Spleen (tissue), 13 donors: ENCODE measurements at places on chromosomes 6 and 20.

GRCh38 chr6:39884696-39885095 is 49.6 kb downstream of the MOCS1 start:
- DNase-seq = no peak

- peak; percentile 71 for DNase-seq
These were observed 6.2 kb downstream of the CST11 start for GRCh38 chr20:23446505-23446904.

DNA sequence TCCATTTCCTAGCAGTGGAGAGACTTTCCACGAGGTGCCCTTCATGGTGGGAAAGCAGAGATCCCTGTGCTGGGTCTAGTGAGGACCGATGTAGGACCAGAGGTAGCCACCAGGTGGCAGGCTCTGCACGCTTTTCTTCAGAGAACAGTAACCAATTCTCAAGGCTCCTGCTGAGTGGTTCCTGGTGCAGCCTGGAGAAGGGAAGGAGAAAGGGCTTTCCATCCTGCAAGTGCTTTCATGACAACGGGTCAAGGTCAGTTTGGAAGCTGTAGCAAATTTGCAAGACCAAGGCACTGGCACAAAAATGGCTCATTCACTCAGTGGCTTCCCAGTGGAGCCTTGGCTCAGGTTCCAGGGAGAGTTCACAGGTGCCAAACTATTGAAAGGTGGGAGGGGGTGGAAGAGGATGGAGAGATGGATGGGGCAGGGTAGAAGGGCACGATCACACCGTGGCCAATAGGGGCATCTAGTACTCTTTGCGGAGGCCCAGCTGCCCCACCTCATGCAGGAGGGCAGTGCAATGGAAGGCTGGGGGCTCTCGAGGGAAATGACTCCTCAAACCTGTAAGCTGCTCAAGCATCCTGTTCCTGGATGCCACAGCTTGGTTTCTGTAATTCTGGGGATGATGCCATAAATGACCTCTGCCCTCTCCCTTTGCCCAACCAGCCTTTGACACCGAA is 25.5 kb upstream of the KCNK16 start:
- peak; percentile 88 for DNase-seq

- no peak for DNase-seq
These were observed 158.7 kb downstream of the UBE3D start for GRCh38 chr6:82906951-82907350.

DNA sequence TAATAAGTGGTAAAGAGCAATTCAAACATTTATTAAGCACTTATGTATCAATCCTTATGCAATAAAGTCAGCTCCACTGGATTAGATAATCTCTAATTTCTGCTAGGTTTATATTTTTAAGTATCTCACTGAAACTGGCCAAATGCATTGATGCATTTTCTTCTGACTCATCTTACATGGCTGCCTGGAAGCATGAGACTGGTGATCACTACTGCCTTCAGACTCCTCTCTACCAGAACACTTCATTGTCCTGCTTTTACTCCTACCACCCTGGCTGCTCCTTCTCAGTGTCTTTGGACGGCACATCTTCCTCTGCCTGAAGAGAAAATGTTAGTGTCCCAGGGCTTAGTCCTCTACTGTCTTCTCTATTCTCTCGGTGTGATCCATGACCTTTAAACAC is 7.4 kb downstream of the CEP85L start:
- DNase-seq = no peak

DNA sequence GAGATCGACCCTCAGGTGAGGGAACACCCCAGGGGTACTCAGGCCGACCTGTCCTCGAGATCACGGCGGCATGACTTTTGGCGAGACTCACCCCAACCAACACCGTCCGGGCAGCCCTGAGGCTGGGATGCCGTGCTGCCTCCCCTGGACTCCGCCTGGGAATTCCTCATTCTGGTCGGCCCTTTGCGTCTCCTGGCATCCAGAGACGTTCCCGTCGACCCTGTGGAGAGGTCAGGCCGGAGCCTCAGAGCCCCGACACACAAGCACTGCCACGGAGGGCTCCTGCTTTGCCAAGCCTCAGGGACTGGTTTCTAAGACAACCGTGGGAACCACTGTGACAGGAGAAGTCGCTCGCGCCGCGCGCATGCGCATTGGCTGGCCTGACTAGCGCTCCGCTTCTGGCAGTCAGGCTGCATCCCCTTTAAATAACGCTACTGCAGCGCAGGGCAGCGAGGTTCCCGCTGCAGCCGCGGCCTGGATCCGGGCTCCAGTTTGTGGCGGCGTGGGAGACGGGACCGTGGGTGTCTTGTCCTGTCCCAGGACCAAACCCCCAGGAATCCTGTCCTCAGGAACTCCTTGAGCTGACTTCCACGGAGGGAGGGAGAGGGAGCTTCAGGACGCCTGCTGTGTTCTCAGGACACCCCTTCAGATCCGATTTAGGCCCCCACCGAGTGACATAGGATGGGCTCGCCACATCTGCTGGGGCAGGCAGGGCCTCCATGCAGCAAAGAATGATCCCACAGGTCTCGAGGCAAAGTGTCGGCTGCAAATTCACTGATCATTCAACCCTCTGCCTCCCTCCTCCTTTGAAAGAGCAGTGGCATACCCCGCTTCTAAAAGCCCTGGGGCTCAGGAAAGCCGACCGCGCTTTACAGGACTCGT is 163.2 kb upstream of the ZNF337 start:
- peak; percentile 88 for DNase-seq

- peak; percentile 91 for DNase-seq
These were observed 109.9 kb downstream of the NOL4L start for GRCh38 chr20:32474967-32475811.
